ENCODE measurements at places on chromosomes 3 and 15.
A peak's percentile ranks its signal among the peaks of the same experiment; 100 is the strongest.

DNA sequence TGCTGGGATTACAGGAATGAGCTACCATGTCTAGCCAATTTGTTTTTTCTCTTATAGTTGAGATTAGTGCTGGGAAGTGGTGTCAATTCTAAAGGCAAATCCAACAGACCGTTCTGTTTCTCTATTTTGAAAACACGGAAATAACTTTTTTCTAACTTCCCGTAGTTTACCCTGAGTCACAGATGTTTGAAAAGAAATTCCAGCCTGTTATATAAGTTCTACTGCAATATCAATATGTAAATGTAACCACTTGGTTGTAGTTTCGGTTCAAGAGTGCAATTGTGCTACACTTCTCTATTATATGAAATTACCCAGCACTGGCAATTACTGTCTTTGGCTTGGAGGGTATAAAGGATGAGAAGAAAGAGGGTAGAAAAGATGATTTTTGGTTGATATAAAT lies 22.3 kb upstream of the GNB4 start:
- DNase-seq: no peak

GRCh38 chr15:96598514-96598913 lies 268.0 kb downstream of the NR2F2 start:
- no peak for DNase-seq

GRCh38 chr15:48367483-48367882 lies 36.3 kb downstream of the DUT start:
- no peak for DNase-seq

DNA sequence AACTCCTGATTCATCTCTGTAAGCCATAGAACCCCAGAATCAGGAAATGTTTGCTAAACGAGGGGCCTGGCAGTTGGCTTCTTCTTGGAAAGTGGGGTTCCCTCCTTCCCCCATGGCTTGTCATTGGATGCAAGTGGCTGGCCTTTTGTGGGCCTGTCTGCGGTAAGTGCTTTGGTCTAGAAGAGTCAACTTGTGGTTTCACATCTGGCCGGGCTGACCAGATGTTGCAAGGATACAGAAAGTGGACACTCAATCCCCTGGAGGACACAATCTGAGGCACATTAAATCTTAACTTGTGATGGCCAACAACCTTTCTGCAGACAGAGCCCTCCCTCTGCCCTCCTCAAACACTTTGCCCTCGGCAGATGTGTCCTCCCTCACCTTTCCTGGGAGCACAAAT lies 1.1 kb downstream of the FAH start:
- no peak for DNase-seq

GRCh38 chr3:129164500-129164899 lies 3.6 kb upstream of the ISY1 start:
- DNase-seq: no peak

- no peak for DNase-seq
These were observed 317.3 kb downstream of the TLE3 start for GRCh38 chr15:69780374-69780773.

DNA sequence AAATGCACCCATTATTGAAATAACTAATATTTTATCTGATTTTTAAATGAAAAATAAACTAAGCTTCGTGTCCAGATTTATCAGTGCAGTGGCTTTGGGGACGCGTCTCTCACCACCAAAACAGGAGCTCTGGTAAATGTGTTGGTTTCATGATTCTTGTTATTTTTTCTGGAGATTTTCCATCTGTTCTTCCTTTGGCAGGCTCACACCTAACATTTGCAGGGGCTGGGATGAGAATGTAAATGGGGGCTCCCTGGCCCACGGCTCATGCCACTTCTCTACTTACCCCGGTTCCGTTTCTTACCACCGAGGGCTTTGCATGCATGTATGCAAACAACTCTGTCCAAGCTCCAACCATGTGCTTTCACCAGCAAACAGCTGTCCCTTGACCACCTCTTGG lies 30.9 kb upstream of the CA12 start:
- DNase-seq: no peak

DNA sequence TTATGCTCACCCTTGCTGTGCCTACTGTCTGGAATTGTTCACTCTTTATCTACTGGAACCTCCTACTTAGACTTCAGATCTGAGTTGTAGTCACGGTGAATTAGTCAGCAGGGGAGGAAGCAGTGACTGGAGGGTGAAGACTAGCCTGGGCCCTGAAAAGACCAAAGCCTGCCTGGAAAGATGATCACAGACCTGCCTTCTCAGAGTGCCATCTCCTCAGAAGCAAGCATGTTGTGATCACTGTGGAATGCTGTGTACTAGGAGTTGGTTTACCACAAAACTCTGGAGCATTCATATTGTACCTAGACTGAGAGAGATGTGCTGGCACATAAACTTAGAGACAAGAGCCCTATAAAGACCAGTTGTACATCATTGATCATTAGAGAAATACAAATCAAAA lies 100.7 kb upstream of the SCN10A start:
- DNase-seq: no peak

- DNase-seq: no peak
These were observed 151.3 kb upstream of the LPP start for GRCh38 chr3:188002626-188003138.

DNA sequence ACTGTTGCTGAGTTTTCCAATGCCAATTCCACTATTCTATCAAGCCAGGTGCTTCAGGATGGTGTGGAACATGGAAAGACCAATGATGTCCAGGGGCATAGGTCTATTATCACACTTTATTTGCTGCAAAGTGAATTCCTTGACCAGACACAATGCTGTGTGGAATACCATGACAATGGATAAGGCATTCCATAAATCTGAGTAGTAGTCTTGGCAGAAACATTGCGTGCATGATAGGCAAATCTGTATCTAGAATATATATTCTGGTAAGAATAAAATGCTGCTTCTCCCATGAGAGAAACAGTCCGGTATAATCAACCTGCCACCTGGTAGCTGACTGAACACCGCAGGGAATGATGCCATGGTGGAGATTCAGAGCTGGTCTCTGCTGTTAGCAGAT lies 70.0 kb upstream of the ALDH1A3 start:
- no peak for DNase-seq

DNA sequence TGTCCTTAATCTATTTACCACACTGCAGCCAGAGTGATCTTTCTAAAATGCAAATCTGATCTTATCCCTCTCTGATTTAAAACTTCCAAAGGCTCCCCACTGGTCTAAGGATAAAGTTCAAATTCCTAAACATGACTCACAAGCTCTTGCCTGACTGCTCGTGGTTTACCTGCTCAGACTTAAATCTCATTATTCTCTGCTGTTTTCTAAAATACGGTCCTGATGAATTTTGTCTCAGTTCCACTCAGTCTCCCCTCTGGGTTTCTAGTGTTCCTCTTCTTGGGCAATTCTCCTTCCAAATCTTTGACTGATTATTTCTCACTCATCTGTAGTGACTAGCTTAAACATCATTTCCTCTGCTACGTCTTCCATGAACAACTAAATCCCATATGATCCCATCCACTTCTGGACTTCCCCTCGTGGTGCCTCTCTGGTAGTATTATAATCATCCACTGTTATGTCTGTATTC lies 108.3 kb downstream of the P3H2 start:
- DNase-seq: no peak

GRCh38 chr15:57943171-57943570 lies 122.3 kb downstream of the ALDH1A2 start:
- no peak for DNase-seq

DNA sequence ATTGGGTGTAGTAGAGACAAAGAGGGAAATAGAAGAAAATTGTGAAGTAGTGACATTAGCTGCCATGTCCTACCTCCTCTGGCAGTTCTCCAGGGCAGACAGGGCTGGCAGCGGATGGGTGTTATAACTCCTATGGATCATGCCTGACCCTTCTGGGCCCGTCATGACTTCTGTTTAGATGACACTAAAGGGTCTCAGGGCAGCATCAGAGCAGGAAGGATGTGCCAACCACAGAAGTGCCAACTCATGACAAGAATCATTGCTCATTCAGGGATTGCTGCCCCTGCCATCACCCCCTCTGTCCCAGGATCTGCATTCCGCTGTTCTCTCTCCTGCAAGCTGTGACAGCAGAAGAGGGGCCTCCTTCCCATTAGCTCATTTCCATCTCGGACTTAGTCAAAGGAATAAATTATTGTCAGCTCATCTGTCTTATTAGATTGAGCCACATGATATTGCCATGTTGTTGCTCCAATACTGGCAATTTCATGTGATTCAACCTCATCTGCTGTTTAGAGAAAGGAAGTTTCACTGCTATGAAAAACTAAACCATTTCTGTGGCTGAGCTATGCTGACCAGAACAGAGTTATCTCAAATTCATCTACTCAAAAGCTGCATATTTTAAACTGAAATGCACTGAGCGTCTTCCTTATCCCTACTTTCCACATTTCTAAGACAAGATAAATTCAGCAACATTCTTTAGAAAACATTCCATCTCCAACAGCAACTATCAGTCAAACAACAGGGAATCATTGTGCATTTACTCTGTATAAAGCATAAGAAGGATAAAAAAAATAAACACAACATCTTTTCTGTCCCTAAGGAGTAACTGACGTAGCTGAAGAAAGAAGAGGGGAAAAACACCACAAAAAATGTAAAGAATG lies 271.6 kb downstream of the FHIT start:
- no peak for DNase-seq

- DNase-seq: peak; percentile 92
These were observed 72.2 kb downstream of the SMAD6 start for GRCh38 chr15:66774001-66774814.

GRCh38 chr3:197846491-197846890 lies 55.4 kb downstream of the LRCH3 start:
- no peak for DNase-seq

DNA sequence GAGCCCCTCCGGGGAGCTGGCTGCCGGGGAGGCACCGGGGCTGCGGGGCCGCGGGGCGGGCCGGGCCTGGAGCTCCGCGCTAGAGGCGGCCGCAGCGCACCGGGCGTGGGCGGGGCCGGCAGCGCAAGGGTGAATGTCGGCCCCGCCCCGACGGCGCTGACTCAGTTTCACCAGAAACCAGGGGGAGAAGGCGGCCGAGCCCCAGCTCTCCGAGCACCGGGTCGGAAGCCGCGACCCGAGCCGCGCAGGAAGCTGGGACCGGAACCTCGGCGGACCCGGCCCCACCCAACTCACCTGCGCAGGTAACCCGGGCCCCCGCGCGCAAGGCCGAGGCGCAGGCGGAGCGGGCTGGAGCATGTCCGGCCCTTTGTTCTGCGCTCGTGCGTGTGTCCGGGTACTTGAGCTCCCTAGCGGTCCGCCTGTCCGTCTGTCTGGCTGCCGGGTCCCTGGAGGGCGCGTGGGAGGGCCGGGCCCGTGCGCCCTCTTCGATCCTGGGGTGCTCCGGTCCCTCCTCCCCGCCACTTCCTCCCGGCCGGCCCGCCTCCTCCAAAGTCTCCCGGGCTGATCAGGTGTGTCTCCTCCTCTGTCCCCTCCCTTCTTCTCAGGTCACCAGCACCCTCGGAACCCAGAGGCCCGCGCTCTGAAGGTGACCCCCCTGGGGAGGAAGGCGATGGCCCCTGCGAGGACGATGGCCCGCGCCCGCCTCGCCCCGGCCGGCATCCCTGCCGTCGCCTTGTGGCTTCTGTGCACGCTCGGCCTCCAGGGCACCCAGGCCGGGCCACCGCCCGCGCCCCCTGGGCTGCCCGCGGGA lies at the start of gene SPINT1:
Gene SPINT1, plus strand, starts transcription at position 164 of the 811 bp plus-strand sequence. Its CDS starts 507 bp downstream, at position 671.
- DNase-seq: no peak

DNA sequence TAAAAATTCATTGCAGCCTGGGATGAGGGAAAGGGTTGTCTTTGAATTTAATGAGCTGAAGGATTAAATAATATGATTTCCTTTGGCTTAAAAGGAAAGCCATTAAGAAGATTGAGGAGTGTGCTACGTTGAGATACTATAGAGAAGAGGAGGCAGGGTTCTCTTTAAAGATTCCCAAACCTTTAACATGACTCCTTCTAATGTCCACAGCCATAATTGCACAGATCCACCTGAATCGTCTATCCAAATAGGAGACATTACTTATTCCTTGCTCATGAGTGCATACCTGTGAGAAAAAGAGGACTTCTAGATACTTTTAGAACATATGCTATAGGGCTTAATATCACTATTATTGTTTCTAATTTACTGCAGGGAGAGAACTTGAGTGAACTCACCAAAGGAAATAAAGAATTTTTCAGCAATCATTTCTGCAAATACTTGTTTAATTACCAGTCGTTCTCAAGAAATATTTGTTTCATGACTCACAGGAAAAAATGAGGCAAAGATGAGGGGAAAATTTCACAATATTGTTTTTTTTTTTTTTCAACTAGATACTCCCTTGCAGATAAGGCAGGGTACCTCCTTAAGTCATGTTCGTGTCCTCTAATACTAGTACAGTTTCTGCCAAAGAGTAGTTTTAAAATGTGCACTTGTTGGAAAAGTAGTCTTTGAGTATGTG lies 8.9 kb upstream of the SUCNR1 start:
- no peak for DNase-seq

GRCh38 chr3:14890476-14890875 lies 56.9 kb upstream of the NR2C2 start:
- no peak for DNase-seq

- no peak for DNase-seq
These were observed 3.7 kb downstream of the IFRD2 start for GRCh38 chr3:50288387-50289007.

DNA sequence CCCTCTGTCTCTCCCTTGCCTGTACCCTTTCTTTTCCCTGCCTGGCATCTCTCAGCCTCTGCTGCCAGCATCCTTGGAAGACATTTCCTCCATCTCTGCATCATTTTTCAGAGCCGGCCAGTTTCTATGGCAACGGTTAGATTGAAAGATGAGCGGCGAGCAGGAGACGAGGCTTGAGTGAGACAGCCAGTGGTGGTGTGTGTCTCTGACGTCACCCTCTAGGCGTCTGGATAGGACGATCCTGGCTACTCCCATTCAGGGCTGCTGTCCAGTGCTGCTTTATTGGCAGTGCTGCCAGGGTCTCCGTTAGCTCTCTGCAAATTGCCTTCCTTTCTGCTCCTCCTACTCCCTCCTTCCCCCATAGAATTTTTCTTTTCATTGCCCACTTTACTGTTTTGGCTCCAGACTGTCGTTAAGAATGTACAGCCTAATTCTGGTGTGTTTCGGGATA lies 57.9 kb downstream of the TRAK1 start:
- peak; percentile 50 for DNase-seq

DNA sequence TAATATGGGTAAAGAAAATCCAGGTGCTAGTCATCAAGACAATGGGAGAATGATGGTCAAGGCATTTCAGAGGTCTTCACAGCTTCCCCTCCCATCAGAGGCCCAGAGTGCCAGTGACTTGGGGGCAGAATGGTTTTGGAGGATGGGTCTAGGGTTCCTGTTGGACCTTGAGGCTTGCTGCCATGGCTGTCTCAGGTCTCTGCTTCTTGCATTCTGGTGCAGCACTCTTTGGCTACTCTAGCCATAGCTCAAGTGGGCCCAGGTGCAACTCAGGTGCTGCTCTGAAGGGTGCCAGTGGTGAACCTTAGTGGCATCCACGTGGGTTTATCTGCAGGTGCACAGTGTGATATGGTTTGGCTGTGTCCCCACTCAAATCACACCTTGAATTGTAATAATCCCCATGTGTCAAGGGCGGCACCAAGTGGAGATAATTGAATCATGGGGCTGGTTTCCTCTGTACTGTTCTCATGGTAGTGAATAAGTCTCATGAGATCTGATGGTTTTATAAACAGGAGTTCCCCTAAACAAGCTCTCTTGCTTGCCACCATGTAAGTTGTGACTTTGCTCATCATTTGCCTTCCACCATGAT lies 48.5 kb upstream of the PEX5L start:
- no peak for DNase-seq

Data from neural crest cell (in vitro differentiated cells).